ENCODE measurements at places on chromosomes 4 and X.

DNA sequence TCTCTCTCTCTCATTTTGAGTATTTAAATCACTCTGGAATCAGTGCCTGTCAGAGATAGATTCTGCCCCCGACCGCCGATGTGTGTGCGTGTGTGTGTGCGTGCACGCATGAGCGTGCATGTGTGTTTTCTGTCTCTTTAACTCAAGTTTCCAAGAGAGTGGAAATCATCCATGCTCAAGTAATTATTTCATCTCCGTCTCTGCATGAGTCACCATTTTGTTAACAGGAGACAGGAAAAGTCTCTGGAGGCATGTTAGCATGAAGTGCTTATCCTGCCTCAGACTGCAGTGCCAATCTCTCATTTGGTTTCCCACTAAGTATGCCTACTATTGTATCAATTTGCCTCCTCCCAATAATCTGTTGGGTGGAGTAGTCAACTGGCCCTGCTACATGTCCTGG is 182.9 kb upstream of the NHS start:
- no peak for DNase-seq

GRCh38 chrX:103831803-103832544 is at the start of gene RAB9B:
RAB9B (minus strand) TSS chrX:103832257; CDS start chrX:103825784, 6,473 bp downstream.
- DNase-seq = no peak

DNA sequence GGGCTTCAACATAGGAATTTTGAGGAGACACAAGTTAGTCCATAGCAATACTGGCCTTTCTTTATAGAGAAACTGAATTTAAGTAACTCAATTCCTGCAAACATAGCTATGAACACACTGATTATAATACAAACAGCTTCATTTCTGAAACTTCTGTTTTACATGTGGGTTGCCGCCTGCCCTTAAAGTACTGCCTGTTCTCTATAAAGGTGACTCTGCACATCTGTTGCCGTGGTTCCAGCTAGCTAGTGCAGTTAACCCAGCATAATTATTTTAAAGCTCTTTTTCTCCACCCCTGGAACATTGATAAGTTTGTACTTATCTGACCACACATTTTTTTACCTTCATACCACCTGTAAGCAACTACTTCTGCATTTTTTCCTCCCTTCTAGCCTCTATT is 177.6 kb downstream of the NWD2 start:
- DNase-seq = no peak

DNA sequence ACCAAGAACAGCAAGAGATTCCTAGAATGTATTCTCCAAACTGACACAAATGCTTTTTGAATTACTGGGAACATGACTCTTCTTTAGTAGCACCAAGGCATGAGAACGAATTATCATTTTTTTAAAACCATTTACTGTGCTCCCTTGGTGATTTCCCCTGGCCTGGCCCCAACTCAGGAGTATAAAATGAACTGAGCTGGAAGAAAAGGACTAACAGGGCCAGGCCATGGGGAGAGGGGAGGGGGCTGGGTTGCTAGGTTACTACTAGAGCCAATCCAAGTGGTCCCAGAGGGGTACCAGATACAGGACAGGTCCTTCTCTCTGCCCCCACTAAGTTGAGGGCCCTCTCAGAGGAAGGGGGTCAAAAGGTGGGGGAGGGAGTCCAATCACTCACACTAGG is 23.1 kb downstream of the SASH3 start:
- DNase-seq = no peak

DNA sequence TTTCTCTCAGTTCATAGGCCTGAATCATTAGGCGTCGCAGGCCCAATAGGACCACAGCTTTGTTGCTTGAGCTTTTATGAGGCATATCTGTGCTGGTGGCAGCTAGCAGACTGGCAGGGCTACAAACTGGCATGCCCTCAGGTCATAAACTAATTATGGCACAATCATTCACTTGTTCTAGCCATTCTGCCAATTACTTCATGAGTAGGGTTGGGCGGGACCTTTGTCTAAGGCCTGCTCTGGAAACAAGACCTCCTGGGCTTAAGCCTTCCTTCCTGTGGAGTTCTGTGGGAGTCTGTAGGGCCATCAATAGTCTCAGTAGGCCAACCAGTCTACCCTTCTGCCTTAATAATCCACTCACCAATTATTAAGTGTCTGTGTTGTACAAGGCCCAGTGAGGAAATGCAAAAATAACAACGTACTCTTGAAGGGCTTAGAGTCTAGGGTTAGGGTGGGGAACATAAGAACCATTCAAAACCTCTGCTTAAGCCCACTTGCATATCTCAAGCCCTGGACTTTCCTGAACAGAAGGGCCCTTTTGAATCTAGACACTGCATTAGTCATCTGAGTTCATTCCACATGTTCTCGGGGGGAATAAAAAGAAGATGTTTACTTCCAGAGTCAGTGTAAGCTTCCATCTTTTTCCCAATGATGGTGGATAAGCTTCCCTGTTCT is 44.5 kb downstream of the SHROOM4 start:
- DNase-seq = no peak

DNA sequence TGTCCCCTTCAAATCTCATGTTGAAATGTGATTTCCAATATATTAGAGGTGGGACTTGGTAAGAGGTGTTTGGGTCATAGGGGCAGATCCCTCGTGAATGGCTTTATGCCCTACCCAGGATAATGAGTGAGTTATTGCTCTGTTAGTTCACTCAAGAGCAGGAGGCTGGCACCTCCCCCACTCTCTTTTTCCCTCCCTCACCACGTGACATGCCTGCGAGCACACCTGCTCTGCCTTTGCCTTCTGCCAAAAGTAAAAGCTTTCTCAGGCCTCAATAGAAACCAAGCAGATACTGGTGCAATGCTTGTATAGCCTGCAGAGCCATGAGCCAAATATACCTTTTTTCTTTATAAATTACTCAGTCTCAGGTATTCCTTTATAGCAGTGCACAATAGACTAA is 286.3 kb upstream of the UGT8 start:
- no peak for DNase-seq

- DNase-seq = no peak
Measured at GRCh38 chrX:85503258-85504158, 124.0 kb upstream of the POF1B start.

DNA sequence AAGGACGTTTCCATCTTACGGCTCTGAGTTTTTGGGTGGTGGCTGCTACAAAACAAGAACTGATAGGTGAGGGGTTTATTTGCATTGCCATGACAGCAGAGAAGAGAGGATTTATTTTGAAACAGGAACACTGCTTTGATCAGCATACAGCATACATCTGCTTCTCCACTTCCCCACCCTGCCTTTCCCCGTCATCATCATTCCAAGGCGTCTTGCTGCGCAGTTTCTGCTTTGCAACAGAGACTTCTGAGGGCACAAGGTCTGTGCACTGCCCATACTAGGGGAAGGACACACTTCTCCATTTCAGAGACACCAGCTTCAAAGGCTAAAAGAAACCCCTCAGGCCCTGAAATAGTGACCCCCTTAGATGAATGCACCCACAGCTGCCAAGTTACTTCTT is 19.1 kb downstream of the STARD8 start:
- DNase-seq = no peak

GRCh38 chr4:82728301-82728700 is 70.3 kb downstream of the SCD5 start:
- no peak for DNase-seq

DNA sequence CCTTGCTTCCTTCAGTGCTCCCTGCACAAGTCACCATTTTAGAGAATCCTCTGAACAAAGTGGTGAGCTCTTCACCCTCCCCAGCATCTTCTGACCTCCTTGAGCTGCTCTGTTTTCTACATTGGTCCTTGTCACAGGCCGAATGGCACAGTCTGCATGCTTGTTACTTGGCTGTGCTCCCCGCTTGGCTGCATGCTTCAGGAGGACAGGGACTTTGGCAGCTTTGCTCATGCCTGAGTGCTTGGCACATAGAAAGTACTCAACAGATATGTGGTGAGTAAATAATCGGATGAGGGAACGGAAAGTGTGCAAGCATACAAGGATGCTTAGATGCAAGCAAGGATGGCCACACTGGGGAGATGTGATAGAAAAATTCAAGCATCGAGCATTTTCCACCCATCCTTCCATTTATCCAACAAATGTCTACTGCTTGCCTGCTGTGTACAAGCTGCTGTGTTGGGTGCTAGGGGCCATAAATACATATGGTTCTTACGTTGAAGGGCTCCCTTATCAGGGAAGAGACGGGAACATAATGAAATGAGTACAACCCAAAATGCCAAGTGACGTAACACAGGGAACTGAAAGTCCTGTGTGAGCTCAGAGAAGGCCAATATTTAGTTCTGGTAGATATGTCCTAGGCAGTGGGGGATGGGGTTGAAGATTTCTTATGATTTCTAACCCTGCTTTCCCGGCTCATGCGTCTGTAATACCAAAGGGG is 31.2 kb downstream of the SLC2A9 start:
- DNase-seq = no peak

DNA sequence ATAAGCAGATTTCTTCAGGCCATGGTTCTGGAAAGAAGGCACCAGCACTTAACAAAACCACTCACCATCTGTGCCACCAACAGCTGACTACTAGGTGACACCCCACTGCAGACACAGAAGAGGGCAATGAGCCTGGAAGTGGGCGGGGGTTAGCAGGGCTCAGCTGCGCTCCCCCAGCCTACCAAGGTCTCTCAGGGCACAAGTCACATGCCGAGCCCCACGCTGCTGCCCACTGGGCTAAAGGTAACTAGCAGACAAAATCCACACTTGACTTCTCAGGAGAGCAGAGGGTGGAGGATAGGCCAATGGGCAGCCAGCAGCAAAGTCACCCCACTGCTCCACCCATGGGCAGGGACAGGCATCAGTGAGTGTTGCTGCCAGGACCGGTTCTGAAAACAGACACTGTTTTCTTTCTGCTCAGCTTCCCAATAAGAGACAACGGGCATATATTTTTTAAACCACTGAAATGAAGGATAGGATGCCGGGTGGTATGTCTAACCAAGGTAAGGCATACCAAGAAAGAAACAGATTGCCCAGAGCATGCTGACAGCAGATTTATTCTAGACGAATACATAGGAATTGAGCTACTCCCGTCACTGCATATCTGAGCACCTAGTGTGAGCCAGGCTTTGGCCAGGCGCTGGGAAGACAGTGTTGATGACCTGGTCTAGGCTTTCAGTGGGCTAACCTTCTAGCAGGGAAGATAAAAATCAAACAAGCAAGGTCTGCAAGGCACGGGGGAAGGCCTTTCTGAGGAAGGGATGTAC is 20.1 kb downstream of the ACSL1 start:
- no peak for DNase-seq

DNA sequence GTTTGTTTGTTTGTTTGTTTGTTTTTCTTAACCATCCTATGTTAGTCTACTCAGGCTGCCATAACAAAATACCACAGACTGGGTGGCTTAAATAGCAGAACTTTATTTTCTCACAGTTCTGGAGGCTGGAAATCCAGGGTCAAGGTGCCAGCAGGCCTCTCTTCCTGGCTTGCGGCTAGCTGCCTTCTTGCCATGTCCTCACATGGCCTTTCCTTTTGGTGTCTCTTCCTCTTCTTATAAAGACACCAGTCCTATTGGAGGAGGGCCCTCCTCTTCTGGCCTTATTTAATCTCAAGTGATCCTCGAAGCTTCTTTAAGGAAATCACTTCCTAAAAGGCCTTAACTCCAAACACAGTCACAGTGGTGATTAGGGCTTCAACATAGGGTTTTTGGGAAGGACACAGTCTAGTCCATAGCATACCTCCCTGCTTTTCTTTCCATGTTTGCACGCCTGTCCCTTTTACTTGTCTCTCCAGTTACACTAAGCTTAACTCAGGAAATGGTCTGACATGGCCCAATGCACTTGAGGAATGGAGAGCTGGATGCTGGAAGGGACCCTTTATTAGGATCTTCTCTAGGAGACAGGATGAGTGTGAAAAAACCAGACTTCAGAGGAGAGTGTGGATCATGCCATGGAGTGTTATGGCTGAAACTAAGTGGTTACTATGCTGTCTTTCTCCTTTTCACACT is 36.0 kb upstream of the MGST2 start:
- DNase-seq = no peak

GRCh38 chr4:571838-572572 is 4.1 kb downstream of the TMEM271 start:
- DNase-seq = no peak

DNA sequence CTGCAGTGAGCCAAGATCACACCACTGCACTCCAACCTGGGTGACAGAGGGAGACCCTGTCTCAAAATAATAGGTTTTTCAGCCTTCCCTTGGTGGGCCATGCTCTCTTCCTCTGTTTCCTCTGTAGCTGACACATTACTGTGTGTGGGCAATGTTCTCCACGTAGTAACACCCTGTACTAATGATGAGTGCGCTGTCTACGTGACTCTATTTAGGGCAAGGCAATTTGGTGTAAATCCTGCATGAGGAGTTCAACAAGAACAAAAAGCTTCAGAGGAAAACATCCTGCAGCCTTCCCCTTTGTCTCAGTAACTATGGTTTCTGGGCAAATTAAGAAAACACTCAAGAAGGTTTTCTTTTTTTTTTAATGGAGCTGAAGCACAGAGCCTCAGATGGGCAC is 24.4 kb upstream of the JAKMIP1 start:
- no peak for DNase-seq

GRCh38 chr4:112473985-112474384 is 42.0 kb downstream of the NEUROG2 start:
- no peak for DNase-seq

- no peak for DNase-seq
Measured at GRCh38 chrX:12973561-12974304, 1.2 kb upstream of the TMSB4X start.

DNA sequence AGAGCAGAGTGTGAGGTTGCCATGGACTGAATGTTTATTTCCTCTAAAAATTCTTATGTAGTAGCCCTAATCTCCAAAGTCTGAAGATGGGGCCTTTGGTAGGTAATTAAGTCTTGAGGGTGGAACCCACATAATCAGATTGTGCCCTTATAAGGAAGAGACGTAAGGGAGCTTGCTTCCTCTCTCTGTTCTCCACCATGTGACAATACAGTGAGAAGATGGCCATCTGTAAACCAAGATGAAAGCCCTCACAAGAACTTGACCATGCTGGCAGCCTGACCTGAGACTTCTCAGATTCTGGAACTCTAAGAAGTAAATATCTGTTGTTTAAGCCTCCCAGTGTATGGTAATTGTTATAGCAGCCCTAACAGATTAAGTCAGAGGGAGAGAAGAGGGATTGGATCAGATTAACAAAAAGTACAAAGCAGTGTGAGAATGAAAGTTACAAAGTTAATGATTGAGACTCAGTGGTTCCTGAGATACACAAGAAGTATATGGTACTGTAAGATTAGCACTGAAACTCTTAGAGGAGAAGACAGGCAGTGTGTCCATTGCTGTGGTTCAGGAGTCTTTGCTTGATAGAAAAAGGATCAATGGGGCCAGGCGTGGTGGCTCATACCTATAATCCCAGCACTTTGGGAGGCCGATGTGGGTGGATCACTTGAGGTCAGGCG is 82.5 kb upstream of the GC start:
- DNase-seq = no peak

- no peak for DNase-seq
Measured at GRCh38 chr4:98248934-98249333, 12.2 kb upstream of the RAP1GDS1 start.
